Glutamatergic neuron (in vitro differentiated cells): ENCODE measurements at places on chromosomes 2 and 18. TPM values are rescaled to one million over a fixed set of nuclear protein-coding genes. Genes with fewer than 3 reads are reported as not detected.

DNA sequence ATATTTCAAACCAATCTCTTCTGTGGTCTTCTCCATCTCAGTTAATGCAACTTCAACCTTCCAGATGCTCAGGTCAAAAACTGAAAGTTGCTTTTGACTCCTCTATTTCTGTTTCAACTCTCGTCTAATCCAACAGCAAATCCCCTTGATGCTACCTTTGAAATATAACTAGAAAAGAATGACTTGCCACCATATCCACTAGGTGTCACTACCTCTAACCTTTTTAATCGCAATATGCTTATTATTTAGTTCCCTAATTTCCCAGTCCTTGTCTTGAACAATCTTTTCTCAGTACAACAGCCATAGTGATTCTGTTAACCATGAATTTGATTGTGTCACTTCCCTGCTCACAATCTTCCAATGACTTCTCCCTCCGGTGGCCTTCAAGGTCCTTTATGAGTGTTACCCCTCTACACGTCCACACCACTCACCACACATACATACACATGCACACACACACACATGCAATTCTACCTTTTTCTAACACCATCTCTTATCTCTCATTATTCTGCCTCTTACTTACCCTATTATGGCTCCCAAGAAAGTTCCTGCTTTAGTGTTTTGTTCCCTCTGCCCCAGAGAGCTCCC, 245.5 kb upstream of the KCNJ3 start:
- no peaks in the 10 kb centered on the region for H3K27me3 ChIP-seq
- no peak overlapping the region for H3K27ac ChIP-seq
- no peaks in the 10 kb centered on the region for H3K36me3 ChIP-seq
- no peak overlapping the region for H3K4me3 ChIP-seq

- H3K27me3 ChIP-seq: peaks cover 7% of the 10 kb centered on the region
- H3K36me3 ChIP-seq: peaks cover 17% of the 10 kb centered on the region
- DNase-seq: peak; percentile 54
- H3K4me1 ChIP-seq: no peaks in the 10 kb centered on the region
- no peak within 1 kb of the TSS for H3K27ac ChIP-seq
Observed at GRCh38 chr2:100321866-100322820, at the start of gene LONRF2. Gene LONRF2, minus strand, starts transcription at chr2:100322501. Its CDS starts 408 bp downstream, at chr2:100322093.

The RTP5 gene
- not detected for total RNA-seq

- H3K4me3 ChIP-seq: no peak overlapping the region
- H3K4me1 ChIP-seq: no peaks in the 10 kb centered on the region
- no peak for DNase-seq
- H3K27ac ChIP-seq: no peak overlapping the region
Observed at GRCh38 chr2:200615247-200615646, 29.4 kb downstream of the AOX1 start.

The CHST9 gene
- total RNA-seq: not detected

DNA sequence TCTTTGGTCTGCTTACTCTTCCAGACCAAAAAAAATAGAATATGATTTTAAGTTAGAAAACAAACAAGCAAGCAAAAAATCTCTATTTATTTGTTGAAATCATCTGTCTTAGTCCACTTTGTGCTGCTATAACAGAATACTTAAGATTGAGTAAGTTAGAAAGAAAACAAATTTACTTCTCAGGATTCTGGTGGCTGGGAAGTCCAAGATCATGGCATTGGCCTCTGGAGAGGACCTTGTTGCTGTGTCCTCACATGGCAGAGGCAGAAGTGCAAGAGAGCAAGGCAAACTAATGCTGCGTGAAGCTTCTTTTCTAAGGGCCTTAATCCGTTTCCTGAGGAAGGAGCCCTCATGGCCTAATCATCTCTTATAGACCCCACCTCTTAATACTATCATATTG, 156.2 kb downstream of the SPP2 start:
- DNase-seq: no peak
- no peak overlapping the region for H3K27ac ChIP-seq
- H3K4me3 ChIP-seq: no peak overlapping the region
- H3K4me1 ChIP-seq: no peaks in the 10 kb centered on the region
- no peaks in the 10 kb centered on the region for H3K36me3 ChIP-seq
